ENCODE measurements at places on chromosomes 7 and 10. TPM values are rescaled to one million over a fixed set of nuclear protein-coding genes. Genes with fewer than 3 reads are reported as not detected.

ZNF488 gene
- not detected for total RNA-seq

GRCh38 chr7:40873248-40873647, 738.4 kb downstream of the SUGCT start:
- no peak for DNase-seq

DNA sequence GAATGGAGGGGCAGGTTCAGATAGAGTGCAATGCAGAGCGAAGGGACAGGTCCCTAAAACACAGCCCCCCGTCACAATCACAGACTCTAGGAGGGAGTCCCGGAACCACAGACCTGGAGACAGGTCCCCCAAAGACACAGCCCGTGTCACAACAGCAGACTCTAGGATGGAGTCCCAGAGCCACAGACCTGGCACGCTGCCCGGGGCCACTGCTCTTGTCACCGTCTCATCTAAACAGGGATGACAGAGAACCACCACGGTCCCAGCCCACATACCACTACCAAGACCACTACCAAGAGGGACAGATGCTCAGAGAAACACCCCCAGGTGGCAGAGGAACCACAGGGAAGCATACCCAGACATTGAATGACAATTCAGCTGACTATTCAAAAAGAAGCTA, 183.9 kb downstream of the TCERG1L start:
- DNase-seq, result no peak

GRCh38 chr10:44575601-44576380, 190.9 kb upstream of the CXCL12 start:
- DNase-seq, result no peak
